NCI-H460 (cell line): ENCODE measurements at places on chromosomes 7 and 10. TPM values are rescaled to one million over a fixed set of nuclear protein-coding genes. Genes with fewer than 3 reads are reported as not detected.

GRCh38 chr7:151844071-151844824 lies 32.7 kb downstream of the PRKAG2 start:
- DNase-seq, result peak; percentile 14

DNA sequence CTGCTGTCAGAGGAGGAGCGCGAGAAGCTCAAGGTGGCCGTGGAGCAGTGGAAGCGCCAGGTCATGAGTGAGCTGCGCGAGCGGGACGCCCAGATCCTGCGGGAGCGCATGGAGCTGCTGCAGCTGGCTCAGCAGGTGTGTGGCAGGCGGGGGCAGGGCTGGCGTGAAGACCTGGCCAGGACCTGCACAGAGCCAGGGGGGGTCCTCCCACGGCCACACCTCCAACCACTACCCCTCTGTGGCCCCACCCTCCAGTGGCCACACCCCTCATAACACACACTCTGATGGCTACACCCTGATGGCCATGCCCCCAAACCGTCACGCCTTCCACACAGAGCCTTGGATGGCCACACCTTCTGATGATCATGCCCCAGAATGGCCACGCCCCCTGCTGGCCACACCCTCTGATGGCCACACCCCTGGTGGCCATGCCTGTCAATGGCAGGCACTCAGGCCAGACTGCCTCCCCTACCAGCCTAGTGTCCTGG lies 23.4 kb upstream of the DPYSL4 start:
- peak; percentile 65 for DNase-seq

GRCh38 chr7:33725111-33726025 lies 180.0 kb upstream of the BMPER start:
- no peak for DNase-seq

GRCh38 chr10:64038107-64038506 lies 516.9 kb downstream of the REEP3 start:
- no peak for DNase-seq

- DNase-seq, result peak; percentile 58
Measured at GRCh38 chr7:128883622-128884448, 21.2 kb downstream of the ATP6V1F start.

GRIFIN gene
- not detected in 2 replicates for total RNA-seq
